ENCODE measurements at places on chromosomes 16 and 17.

DNA sequence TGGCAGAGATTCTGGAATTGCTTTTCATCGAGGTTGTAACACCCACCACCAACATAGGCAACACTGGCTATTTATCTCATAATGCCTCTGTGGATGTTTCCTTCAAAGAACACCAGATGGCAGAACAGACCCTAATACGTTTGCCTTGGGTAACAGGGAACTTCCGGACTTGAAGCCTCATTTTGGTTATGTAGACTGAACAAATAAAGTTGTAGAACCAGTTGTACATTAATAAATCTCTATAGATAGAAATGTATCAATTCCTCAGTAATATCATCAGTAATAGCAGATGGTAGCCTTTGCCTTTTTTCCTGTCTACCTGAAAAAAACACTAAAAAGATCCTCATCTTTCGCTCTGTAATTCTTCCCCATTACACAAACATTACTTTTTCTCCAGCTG lies 25.9 kb upstream of the APOH start:
- DNase-seq: no peak

- no peak for DNase-seq
These were observed 5.2 kb upstream of the MYH11 start for GRCh38 chr16:15861996-15862395.

- DNase-seq: no peak
These were observed 55.0 kb downstream of the ZNF423 start for GRCh38 chr16:49800876-49801275.

- no peak for DNase-seq
These were observed 1.4 kb downstream of the PLSCR3 start for GRCh38 chr17:7392696-7393612.

- no peak for DNase-seq
These were observed 40.0 kb upstream of the ENDOV start for GRCh38 chr17:80374732-80375585.

- DNase-seq: no peak
These were observed 27.8 kb downstream of the TMEM92 start for GRCh38 chr17:50301891-50302584.

DNA sequence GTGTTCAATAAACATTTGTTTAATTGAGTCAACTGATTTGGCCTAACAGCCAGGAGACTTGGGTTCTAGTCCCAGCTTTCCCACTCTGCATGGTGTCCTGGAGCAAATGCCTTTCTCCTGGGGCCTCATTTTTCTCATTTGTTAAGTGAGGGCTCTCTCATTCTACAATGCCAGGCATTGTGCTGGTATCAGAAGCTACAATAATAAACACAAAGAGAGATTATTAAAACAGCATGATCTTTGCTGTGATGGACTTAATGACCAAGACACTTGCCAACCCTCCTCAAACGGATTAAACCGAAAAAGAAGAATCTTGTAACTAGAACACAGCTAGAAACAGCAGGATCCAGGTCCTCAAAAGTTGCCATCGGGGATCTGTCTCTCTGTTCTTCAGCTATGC lies 4.8 kb upstream of the VAMP2 start:
- no peak for DNase-seq

GRCh38 chr17:80476877-80477646 lies 655 bp upstream of the NPTX1 start:
- no peak for DNase-seq

DNA sequence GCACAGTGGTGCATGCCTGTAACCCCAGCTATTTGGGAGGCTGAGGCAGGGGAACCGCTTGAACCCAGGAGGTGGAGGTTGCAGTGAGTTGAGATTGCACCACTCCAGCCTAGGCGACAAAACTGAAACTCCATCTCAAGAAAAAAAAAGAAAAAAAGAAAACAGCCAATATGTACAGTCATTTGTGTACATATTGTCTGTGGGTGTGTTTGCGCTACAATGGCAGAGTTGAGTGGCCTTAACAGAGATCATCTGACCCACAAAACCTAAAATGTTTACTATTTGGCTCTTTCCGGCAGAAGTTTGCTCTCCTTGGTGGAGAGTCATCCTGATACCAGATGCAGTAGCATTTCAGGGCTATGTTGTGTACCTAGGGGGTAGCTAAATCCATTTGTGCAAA lies 57.9 kb downstream of the ARSG start:
- no peak for DNase-seq

DNA sequence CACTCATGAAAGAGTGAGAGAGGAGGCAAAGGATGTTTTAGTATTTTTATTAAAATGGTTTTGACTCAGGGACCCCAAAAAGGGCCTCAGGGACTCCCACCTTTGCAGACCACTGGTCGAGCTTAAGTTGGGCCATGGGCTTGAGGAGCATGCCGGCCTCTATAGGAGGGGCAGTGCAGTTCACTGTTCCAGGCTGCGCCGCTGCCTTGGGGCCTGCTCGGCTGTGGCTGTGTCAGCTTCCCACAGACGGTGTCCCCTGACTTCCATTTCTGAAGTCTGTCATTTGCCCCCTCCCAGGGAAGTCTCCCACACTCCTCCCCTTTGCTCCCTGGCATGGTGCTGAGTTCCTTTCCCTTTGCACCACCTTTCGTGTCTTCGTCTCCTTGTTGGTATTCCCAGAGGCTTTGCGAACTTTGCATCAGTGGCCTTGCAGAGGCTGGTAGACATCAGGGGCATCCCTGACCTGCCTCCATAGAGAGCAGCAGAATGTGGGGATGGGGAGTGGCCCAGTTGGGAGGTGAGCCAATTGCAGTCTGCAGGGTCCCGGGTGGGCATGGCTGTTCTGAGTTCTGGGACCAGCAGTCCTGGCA lies 17.1 kb downstream of the MPRIP start:
- no peak for DNase-seq

DNA sequence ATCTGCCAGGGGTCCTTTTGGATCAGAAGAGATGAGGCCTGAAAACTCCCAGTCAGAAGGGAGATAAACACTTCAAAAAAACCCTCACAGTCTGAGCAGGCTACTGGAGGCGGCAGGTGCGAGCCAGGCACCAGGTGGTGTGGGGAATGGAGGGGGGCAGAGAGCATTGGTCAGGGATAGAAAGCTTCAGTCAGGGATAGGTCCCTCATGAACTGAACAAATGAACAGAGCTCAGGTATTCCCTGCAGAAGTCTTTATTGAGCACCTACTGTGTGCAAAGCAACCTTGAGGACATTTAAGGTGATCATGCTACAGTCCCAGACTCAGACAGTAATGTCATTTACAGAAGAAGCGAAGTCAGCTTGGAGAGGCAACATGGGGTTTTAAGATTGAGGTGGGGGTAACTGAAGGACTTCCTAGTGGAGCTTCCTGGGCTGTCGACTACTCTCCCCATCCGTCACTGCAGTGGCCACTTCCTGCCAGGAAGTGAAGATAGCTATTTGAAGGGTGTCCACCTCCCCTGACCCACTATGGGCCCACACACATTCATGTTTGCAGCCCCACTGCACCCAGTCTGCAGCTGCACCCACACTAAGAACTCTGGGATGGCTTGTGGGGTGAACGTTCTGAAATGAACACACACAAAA lies 3.2 kb downstream of the KIFC3 start:
- DNase-seq: no peak

DNA sequence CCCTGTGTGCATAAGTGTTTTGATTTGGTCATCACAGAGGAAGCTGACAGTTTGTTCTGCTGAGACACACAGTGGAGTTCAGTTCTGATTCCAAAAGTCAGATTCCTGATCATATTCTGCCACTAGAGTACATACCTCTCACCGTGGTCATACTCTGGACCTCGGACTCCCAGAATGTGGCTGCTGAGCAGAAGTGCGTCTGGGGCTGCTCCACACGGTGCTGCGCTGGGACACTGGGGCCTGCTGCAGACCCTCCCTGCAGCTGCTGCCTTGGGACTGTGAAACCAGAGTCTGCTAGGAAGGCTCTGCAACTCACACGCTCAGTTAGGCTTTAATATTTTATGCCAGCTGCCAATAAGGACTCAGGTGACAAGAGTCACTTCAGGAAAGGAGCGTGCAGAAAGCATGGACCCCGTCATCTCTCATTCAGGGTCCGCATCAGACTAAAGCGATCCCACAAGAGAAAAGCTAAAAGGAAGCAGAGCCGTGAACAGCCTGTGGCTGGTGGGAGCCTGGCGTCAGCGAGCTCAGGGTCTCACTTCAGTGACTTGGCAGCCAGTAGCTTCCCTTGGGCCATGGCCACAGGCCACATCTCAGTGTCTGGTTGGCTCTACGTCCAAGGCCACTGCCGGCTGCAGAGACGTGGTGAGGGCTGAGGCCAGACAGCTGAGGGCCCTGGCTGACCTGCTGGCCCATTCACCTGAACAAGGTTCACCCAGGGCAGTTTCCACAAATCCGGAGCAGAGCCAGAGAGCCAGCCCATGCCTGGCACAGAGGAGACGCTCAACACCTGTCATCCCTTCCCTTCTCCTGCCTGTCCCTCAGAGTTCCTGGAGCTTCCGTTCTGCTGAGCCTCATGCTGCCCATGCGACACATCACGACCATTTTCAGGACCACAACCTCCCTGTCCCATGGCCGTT lies 24.7 kb upstream of the KIFC3 start:
- no peak for DNase-seq

- DNase-seq: no peak
These were observed 106.7 kb downstream of the CMIP start for GRCh38 chr16:81551151-81551808.

DNA sequence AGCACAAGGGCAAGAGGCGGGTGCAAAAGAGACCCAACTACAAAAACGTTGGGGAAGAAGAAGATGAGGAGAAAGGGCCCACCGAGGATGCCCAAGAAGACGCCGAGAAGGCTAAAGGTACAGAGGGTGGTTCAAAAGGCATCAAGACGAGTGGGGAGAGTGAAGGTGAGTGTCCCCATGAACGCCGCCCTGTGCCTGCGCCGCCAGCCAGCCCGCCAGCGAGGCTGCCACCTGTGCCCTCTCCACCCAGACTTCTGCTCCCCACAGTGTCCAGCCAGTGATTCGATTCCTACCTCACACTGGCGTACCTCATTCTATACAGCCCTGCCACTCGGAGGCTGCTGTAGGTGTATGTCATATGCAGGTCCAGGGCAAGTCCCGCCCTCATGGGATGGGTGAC lies 58.8 kb downstream of the CLEC16A start:
- no peak for DNase-seq

DNA sequence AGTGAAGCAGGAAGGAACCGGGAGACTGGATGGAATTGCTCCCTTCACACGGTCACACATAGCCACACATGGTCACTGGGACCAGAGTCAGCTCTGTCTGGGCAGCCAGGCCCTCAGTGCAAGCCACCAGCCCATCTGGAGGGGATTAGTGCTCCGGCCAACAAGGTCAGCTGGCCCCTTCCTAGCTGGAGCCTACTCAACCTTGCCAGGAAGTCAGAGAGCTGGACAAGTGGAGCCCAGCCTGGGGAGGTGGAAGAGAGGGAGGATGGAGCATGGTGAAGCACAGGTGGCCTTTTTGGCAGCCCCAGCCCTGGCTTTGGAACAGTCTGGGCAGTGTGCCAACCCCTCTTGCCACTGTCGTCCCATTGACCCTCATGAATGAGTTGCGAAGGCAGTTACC lies 3.7 kb upstream of the CACNA1G start:
- no peak for DNase-seq

DNA sequence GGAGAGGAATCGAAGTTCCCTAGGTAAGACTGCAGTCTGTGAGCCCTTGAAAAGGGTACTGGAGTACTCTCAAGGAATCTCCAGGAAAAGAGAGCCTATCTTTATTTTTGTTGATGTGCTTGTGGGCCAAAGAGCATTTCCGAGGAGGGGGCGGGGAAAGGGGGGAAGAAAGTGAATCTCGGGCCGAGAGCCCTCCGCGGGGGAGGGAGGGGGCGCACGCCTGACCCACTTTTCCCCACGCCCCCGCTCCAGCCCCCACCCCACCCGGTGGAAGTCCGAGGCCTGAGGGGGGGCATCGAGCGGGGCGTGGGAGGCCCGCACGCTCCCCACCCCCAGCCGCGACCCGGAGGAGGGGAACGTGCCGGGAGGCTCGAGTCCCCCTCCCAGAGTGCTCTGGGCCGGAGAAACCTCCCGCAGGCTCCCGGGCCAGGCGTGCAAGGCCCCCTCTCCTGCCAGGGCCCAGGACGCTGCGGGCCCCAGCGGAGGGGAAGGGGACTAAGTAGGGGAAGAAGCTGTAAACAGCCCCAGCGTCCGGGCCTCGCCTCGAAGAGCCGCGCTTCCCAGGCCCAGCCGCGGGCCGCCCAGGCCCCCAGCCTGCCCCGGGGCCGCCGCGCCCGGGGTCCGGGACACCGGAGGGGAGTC lies 444 bp downstream of the HELZ start:
- DNase-seq: no peak

DNA sequence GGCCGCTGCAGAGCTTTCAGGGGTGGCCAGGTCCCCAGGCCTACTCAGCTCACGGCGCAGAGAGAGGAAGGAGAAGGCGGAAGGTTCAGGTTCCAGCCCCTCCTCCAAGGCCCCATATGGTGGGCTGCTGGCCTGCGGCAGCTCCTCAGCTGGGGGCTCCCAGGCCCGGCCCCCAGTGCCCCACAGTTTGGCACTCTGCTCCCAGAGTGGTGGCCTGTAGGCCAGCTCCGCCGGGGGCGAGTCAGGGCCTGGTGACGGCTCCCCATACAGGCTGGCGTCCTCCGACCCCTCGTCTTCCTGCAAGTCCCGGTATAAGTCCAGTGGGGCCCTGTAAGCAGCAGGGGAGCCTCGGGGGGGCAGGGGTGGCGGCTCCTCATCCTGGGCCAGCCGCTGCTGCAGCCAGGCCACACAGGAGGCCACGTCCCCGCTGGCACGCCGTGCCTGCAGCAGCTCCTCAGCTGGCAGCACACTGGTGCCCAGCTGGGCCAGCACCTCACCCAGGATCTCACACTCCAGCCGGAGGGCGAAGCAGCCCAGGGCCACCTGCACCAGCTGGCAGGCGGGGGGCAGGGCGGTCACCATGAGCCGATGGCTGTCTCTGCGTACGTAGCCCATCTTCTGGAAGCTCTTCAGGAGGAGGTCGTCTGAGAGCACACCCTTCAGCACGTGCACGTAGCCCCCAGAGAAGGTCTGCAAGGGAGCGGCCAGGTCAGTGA lies 3.7 kb downstream of the SPATA2L start:
- DNase-seq: no peak

GRCh38 chr16:49026566-49027181 lies 255.0 kb downstream of the CBLN1 start:
- DNase-seq: no peak

- DNase-seq: no peak
These were observed 464.1 kb upstream of the SALL1 start for GRCh38 chr16:51615141-51615540.

DNA sequence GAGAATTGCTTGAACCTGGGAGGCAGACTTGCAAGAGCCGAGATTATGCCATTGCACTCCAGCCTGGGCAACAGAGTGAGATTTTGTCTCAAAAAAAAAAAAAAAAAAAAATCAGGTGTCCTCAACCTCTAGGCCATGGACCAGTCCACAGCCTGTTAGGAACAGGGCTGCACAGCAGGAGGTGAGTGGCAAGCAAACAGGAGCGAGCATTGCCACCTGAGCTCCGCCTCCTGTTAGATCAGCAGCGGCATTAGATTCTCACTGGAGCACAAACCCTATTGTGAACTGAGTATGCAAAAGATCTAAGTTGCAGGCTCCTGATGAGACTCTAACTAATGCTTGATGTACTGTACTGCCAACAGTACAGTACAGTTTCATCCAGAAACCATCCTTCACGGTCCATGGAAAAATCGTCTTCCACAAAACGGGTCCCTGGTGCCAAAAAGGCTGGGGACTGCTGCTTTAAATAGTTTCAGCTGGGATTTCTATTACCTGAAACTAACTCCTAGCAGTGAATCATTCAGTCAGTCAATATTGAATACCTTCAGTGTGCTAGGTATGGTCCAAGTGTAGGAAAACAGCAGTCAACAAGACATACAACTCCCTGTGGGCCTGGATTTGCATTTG lies 56.3 kb upstream of the DHX40 start:
- no peak for DNase-seq

- DNase-seq: no peak
These were observed 31.7 kb downstream of the TBC1D16 start for GRCh38 chr17:80003969-80004368.

GRCh38 chr16:56269811-56270684 lies 78.8 kb downstream of the GNAO1 start:
- no peak for DNase-seq

Measured in stimulated activated CD4-positive, alpha-beta T cell treated with anti-CD3 and anti-CD28 coated beads, Interleukin-12 subunit alpha, Interleukin-12 subunit beta, amount 100 ng/mL, for 48 hours (primary cell).